Stimulated activated effector memory CD8-positive, alpha-beta T cell treated with anti-CD3 and anti-CD28 coated beads, Interleukin-12 subunit alpha, Interleukin-12 subunit beta, amount 100 ng/mL, for 72 hours (primary cell): ENCODE measurements at places on chromosomes 2 and 18.

GRCh38 chr18:62085756-62086155, 101.1 kb downstream of the PIGN start:
- DNase-seq: no peak

GRCh38 chr2:116094196-116094595, 1651.8 kb downstream of the DPP10 start:
- no peak for DNase-seq

- DNase-seq: no peak
These were observed 4.5 kb upstream of the TMSB10 start for GRCh38 chr2:84900971-84901370.

DNA sequence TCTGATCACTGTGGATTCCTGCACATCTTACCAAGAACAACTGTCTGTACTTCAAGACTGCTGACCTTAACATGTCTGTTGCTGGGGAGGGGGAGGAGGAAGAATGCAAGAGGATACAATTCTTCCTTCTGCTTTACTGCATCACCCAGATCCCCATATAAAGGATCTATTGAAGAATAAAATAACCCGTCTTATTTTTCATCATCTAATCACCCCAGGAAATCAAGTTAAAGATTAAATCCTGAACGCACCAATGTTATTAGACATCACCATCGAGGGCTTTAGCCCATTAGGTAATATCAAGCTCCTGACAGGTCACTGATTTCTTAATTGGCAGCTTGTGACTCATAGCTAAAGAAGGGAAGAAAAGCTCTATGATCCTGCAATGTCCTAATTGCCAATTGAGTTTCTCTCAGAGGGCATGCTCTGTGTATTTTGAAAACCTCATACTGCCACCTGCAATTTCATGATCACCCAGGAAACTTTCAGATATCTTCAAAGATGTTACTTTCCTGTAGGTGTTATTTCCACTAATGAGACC, 75.4 kb upstream of the KCNE4 start:
- no peak for DNase-seq

DNA sequence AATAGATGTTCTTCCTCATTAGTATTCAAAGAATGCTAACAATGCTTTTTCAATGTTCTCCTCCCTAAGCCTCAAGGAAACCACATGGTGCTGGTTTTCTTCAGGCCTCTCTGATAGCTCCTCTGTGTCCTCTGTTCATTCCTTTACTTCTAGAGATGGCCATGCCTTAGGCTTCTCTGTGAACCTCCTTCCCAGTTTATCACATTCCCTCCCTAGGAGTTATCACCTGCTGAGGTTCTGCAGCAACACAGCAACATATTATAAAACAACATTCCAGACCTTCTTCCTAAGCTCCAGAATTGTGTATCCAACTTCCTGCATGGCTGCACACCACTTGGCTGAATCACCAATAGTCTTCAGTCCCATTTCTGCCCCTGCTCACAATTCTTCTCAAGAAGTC, 325.5 kb downstream of the IRS1 start:
- DNase-seq: no peak

DNA sequence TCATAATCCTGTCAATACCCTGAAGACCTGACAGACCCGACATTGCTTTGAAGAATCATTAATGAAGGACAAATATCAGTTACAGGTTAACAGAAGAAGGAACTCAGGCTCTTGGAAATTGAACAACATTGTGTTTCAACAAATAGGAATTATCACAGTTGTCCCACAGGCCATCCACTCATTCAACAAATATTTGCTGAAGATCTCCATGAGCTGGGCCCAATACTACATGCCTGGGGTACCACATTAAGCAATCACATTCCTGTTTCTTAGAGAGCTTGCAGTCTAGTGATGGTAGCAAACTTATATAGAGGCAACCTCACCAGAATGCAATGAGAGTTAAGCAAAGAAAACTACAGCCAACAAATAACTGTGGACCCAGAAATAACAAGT, 671.6 kb upstream of the ACVR2A start:
- no peak for DNase-seq

GRCh38 chr2:226048611-226049010, 649.1 kb downstream of the NYAP2 start:
- no peak for DNase-seq

GRCh38 chr2:112666761-112667122, 21.0 kb downstream of the SLC20A1 start:
- DNase-seq: no peak

- no peak for DNase-seq
These were observed 4.7 kb downstream of the CDK5R2 start for GRCh38 chr2:218964041-218964771.

GRCh38 chr2:164644036-164644700, 22.9 kb upstream of the GRB14 start:
- no peak for DNase-seq

- no peak for DNase-seq
These were observed 20.9 kb upstream of the HK2 start for GRCh38 chr2:74812787-74813590.

- DNase-seq: no peak
These were observed 6.9 kb downstream of the YES1 start for GRCh38 chr18:805008-805754.

DNA sequence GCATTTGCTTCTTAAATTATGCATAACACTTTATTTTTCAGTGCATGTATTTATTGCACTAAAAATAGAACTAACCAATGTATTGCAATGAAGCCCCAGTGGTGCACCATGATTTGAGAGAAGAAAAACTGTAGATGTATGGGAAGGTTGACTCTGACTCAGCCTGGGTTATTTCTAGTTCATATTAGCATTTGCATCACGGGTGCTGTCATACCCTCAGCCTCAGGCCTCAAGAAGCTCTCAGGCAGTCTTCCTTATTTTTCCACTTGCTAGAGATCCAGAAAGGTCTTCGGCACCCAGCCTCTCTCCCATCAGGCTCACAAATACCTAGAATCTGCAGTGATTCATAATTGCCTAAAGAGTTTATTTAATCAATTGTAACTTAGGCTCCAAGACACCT, 148.0 kb downstream of the DNER start:
- no peak for DNase-seq

DNA sequence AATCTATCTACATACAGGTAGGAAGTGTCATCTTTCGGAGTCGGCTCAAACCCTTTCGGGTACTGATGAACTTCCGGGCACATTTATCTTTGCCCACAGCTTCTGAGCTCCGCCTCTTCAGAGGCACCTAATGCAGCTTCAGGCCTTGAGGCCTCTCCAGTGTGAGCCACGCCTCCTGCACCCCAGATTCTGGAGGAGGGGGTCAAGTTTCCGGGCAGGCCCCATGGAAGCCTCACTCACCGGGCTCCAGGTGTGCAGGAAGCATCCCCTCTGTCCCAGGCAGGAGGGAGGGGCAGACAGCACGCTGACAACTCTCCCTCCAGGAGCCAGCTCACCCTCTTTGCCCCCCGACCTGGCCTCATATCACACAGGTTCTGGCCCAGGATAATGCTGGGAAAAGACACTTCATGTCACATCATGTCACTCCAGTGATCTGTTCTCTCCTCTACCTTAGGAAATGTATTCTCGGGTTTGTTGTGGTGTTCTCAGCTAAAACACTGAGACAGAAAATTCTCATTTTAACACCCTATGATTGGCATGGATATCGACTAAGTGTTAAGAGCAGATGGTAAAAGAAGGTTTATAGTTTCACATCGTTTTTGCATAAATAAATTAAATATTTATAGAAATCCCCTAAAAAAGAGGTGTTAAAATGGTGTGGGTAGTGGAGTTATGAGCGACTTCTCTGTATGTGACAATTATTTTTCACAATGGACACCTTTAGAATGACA, 46.2 kb upstream of the COPS8 start:
- no peak for DNase-seq

DNA sequence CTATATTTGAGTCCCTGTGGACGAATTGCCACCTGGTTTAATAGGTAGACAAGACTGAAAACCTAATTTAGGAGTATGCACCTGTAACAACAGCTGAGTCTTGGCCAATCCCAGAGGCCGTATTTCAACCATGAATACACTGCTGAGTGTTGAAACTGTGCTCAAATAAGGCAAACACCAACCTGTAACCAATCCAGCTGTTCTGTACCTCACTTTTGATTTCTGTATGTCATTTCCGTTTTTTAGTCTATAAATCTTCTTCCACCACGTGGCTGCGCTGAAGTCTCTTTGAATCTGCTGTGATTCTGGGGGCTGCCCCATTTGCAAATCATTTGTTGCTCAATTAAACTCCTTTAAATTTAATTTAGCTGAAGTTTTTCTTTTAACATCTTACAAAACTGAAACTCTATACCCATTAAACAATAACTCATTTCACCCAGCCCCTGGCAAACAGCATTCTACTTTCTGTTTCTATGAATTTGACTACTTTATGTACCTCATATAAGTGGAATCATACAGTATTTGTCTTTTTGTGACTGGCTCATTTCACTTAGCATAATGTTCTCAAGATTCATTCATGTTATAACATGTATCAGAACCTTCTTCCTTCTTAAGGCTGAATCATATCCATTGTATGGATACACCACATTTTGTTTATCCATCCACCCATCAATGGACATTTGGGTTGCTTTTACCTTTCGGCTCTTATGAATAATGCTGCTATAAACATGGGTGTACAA, 7.5 kb upstream of the YPEL5 start:
- DNase-seq: no peak

- no peak for DNase-seq
These were observed 44.3 kb upstream of the MRPL33 start for GRCh38 chr2:27727257-27727656.

DNA sequence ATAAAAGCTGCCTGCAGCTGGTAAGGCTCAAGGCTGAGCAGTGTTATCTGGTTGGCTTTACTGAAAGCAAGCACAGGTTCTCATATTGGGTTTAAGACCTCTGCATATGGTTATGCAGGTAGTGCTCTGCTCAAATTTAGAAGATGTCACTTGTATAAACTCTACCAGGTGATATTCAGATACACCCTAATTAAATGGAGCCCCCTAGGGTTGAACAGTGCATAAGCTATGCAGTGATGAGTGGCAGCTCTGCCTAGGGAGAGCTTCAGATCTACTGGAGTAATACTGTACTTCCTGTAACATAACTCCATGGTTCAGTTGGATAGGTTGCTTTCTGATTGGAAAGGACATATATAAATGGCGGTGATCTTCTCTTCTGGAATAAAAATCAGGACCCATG, 222.7 kb downstream of the CYRIA start:
- no peak for DNase-seq

DNA sequence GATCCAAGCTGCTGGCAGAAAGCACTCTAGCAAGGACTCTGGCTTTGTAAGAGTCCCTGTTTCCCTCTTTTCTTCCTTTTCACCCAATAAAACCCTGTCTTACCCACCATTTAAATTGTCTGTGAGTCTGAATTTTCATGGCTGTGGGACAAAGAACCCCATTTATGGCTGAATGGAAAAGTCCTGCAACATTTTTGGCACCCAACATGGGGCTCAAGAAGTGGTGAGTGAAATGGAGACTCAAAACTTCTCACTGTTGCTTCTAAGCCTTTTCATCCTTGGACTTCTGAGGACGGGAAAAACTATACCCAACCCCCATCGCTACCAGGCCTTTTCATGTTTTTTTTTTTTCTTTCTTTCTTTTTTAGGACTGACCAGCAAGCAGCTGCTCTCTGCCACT, 329.5 kb upstream of the CWC22 start:
- no peak for DNase-seq

DNA sequence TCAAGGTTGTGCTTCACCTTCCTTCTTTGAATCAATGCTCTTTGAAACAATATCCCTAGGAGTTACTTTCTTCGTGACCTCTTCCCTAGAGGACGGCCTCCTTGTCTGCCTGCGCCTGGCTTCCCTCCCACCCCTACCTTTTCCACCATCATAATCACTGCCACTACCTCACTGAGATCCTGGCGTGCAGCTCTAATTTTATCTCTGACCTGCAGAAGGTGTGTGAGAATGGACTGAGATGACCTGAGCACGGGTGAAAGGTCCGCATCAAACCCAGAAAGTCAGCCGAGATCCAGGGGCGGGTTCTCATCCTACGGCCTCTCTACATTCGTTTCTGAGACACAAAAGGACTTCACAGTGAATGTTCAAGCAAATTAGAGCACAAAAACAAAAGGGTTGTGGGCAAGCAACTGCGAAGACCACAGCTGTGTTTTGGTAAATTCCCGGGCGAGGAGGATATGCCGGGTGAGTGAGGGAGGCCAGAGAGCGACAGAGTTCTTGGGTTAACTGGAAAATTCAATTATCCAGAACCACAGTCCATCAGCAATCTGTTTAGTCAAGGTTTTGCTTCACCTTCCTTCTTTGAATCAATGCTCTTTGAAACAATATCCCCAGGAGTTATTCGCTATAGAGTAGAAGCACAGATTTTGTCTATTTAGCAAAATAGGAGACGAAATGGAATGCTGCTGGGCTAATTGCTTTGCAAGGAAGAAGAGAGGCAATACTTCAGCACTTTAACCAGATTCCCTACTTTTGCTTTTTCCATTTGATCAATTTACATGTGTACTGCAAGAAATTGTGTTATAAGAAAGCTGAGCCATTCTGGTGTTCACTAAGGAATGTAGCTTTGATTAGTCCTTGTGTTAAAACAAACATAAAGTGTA, 212.6 kb downstream of the ACKR3 start:
- DNase-seq: no peak

DNA sequence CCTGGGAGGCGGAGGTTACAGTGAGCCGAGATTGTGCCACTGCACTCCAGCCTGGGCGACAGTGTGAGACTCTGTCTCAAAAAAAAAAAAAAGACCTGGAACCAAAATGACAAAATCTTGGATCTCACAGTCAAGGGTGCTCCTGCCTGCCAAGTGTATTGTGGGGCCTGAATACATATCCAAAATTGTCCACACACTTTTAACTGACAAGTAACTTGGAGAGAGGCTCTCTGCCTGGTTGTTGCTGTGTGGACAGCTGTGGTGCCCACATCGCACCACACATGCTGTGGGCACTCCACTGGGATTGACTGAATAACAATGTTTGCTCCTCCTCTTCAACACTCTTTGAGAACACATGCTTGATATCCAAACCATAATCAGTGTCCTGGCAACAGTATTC, 117.6 kb upstream of the REV1 start:
- no peak for DNase-seq

DNA sequence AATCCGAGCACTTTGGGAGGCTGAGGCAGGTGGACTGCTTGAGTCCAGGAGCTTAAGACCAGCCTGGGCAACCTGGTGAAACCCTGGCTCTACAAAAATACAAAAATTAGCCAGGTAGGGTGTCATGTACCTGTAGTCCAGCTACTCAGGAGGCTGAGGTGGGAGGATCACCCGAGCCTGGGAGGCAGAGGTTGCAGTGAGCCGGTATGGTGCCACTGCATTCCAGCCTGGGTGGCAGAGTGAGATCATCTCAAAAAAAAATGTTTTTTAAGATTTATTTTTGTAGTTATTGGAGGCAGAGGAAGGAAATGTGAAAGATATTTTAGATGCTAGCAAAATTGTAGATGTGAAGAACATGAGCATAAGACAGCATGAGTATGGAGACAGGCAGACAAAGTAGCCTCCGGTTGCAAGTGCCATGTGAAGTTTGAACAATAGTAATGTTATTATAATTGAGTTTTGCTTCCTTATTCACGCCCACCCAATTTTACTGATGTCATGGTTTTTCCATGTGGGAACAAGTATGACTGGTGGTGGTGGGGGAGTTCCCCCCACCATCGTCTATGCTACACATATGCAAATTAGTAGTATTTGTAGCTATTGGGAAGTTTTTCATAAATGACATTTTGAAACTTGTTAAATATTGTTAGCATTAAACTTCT, 18.0 kb downstream of the REL start:
- peak; percentile 63 for DNase-seq
